ENCODE measurements at places on chromosomes 12 and 14.

- no peak for DNase-seq
These were observed 6.0 kb upstream of the SLC24A4 start for GRCh38 chr14:92316937-92317336.

DNA sequence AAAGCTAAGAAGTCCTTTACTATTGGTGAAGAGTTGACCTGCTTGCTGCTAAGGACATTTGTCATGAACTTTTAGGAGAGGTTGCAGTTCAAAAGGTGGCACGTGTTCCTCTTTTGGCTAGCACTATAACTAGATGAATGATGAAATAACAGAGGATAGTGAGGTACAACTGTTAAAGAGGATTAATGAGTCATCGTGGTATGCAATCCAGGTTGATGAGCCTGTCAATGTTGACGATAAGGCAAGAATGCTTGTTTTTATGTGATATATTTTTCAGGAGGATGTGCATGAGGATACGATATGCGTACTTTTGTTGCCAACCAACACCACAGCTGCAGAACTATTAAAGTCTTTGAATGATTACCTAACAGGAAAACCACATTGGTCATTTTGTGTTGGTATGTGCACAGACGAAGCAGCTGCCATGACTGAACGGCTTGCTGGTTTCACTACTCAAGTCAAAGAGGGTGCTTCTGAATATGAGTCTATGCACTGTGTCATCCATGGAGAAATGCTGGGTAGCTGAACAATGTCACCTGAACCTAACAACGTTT lies 10.6 kb downstream of the CEP128 start:
- DNase-seq, result peak; percentile 37

DNA sequence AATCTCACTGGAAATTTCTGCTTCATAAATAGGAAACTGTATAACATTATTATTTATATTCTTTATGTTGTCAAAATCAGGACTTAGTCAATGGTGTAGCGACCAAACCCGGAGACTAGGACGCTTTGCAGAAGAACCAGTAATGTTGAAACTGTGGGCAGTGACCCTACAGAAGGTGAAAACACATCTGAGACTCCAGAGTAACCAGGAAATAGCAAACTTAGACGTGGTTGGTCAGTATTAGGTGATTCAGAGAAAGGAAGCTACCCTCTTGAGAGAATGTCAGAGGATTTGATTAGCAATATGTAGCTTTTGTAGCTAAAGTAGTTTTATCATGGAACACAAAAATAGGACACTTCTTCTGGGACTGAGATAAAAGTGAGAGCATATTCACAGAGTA lies 381.9 kb downstream of the SLC16A7 start:
- no peak for DNase-seq

GRCh38 chr14:57889245-57889644 lies 23.4 kb upstream of the SLC35F4 start:
- peak; percentile 5 for DNase-seq

- no peak for DNase-seq
These were observed 254.4 kb downstream of the FOXN3 start for GRCh38 chr14:89162586-89162985.

DNA sequence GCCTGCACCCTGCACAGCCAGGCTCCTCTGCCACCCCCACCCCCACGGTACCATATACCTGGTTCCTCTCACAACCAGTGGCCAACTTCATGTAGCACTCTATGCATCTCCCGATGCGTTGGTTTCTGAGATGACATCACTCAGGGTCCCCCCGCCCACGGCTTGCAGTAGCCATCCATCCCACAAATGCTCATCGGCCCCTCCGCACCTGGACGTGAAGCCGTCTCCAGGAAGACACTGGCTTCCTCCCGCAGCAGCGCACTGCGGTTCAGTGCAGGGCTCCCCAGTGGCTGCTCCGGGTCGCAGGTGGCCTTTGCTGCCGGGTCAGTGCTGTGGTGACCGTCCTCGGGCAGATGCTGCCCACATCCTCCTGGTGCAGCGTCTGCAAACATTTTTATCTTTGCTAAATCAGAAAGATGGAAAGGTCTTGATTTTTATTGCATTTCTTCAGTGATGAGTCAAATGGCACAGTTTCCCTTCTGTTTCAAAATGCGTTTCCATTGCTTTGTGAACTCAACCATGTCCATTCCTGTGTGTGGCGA lies 27.5 kb upstream of the MMP17 start:
- no peak for DNase-seq

DNA sequence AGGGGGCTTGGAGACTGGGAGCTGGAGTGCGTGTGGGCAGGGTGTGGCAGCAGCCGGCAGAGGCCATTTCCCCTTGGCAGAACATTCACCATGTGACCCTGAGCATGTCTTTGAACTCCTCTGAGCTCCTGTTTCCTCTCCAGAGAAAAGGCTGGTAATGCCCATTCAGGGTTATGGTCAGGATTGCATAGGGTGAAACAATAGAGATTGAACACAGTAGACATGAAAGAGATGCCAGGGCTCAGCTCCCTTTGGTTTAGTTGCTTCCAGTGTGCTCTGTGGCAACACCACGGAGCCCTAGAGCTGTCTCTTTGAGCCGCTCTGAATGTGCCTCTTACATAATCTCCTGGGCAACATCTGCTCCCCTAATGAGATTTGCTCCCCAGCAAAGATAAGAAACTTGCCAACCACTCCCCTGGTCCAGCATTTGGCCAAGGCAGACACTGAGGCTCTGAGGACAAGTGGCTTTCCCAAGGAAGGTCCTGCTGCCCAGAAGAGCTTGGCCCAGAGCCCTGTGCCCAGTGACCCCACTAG lies 4.6 kb downstream of the IFI27 start:
- no peak for DNase-seq

DNA sequence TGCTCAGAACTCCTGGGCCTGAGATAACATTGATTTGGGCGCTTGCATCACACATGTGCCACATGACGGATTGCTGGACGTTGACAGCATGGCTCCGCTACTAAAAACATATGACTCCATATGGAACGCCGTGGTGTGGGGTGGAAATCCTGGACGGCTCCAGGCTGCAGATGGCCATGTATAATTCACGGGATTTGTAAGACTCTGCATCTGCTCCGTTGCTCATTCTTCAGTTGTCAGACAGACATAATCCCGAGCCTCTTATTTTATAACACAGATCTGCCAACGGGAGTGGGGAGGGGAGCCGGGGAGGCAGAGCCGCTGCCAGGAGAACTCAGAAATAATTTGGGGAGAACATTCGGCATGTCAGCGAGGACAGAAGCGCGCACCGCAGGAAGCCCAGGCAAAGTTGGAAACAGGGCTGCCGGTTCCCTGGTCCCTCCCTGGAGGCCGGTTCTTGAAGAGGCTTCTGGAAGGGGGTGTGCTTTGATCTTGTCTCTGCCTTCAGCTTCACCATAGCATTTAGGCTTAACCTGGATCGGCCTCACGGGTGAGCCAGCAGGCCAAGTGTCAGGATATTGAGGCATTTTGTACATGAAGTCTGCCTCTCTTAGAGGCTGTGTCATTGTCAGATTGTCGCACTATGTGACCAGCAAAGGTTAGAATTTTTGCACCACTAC lies 45.8 kb upstream of the MYL2 start:
- no peak for DNase-seq

DNA sequence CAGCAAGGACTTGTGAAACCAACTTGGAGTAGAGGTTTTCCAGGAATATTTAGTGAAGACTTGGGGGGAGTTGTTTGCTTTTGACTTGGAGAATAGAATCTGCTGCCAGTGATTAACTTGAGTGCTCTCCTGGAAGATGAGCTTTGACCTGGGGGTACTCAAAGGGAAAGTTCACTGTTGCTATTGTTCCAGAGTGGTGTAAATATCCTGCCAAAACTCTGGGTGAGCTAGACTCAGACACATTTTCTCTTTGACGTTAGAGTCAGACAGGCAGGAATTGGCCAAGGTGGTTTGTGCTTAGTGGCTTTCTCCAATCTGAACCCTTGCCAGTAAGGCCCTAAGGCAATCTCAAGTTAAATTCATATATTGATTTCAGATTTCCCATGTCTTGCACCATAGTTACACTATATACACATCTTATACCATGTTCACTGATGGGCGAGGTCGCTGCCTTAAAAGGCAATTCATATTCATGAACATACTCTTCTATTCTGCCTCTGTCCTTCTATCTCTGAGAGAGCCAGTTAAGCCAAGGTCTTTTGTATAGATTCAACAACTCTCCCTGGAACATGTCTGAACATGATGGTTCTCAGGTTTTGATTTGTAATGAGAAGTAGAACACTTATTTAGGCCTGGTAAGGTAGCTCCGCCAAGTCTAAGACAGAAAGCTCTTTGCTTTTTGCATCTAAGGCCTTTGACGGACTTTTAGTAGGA lies 204.6 kb upstream of the SLC38A2 start:
- no peak for DNase-seq

GRCh38 chr12:125198652-125199051 lies 133.4 kb downstream of the AACS start:
- no peak for DNase-seq

- no peak for DNase-seq
These were observed 224.8 kb downstream of the C12orf50 start for GRCh38 chr12:87804386-87804785.

DNA sequence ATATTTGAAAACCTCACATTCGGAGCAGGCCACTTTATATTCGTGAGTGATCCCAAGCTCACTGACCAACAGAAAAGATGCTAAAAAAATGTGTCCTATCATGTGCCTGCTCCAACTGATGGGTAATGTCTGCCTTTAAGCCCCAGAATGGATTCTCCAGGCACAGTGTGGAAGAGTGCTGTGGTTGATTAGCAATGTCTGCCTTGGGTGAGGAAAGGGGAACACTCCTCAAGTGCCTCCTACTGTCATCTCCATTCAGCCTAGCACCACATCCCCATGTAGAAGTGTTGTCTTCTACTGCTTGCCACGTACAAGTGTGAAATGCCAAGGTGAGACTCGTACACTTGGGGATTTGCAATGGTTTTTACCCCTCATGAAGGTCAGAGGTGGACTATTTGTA lies 199.3 kb downstream of the SLC41A2 start:
- DNase-seq, result no peak
